ENCODE measurements at places on chromosomes 2 and 18. TPM values are rescaled to one million over a fixed set of nuclear protein-coding genes. Genes with fewer than 3 reads are reported as not detected.

Gene RGPD5
- 19.3 TPM for total RNA-seq

Gene SCN3A
- not detected for total RNA-seq

Gene ACOXL
- total RNA-seq, result 0.34 TPM

Gene CYP1B1
- 25.5 TPM for total RNA-seq

Gene ERICH2
- total RNA-seq, result not detected

Gene EVA1A
- total RNA-seq, result not detected

Gene PDCD1
- 13.1 TPM for total RNA-seq

- no peak for ATAC-seq
Measured at GRCh38 chr18:23243178-23243577, 107.9 kb downstream of the CABLES1 start.

GRCh38 chr2:105385731-105386540 lies 12.9 kb downstream of the FHL2 start:
- ATAC-seq, result no peak

DNA sequence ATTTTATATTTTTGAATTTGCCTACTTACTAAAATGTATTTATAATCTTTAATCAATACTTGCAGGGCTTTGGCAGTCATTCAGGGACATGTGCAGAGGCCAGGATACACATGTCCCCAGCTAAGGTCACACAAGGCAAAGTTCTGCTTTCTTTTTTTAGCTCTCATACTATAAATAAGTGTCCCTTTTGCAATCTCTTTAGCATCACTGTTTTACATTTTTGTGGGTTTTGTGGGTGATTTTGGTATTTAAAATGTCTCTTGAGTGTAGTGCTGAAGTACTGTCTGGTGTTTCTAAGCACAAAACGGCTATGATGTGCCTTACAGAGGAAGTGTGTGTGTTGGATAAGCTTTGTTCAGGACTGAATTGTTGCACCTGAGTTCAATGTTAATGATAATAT lies 309.0 kb upstream of the GULP1 start:
- ATAC-seq, result no peak

DNA sequence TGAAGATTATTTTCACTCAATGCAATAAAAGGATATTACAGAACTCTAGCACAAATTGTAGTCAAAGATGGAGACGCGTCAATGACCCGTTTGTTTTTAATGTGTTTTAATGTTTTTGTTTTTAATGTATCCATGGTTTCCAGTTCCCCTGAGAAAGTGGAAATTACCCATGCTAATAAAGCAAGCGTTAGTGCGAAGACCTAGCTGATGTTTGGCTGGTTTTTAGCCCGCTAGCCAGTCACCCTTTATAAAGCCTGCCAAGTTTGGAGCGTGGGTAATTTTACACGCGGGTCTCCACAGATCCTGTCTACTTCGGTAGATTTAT lies 430 bp upstream of the CHMP1B start:
- peak; percentile 31 for ATAC-seq

GRCh38 chr2:235793163-235793752 lies 299.4 kb downstream of the AGAP1 start:
- no peak for ATAC-seq

- ATAC-seq, result no peak
Measured at GRCh38 chr2:118813601-118814339, 33.7 kb downstream of the EN1 start.

- ATAC-seq, result peak; percentile 12
Measured at GRCh38 chr2:230968921-230969658, 26.8 kb upstream of the SPATA3 start.

GRCh38 chr18:49020129-49020528 lies 69.4 kb upstream of the SMAD7 start:
- no peak for ATAC-seq

DNA sequence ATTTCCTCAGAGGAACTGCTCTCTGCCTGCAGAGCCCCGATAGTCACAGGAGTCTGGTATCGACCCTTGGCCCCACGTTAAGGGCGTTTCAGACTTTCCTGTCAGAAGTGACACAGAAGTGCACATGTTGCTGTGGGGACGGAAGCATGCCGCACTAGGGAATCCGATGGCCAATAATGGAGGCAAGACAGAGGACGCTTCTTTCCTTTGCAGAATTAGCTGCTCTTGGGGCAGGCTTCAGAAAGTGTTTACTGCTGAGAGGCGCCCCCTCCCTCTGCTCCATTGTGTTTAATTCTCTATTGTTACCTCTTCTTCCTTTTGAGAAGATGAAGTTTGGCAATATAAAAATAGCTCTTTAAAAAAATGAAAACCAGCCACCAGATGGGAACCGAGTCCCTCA lies 118.6 kb upstream of the EML6 start:
- no peak for ATAC-seq

GRCh38 chr18:65817178-65817577 lies 66.4 kb downstream of the CDH7 start:
- no peak for ATAC-seq

DNA sequence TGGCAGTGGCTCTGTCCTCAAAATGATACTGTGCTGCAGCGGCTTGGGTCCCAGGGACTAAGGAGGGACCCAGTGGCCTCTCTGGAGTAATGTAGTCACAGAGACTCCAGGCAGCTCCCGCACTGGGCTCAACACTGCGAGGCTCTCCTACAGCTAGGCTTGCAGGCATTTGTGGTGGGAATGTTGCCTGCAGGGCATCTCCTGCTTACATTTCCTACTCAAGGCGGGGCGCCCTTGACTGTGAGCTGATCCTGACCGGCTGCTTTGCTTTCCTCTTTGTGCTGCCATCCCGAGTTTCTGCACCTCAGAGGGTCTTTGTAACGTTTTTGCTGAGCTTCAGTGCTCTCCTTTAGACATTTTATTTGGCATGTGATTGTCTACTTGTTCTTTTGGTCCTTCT lies 177.4 kb upstream of the FN1 start:
- ATAC-seq, result no peak

- no peak for ATAC-seq
Measured at GRCh38 chr2:144629935-144630334, 110.0 kb upstream of the ZEB2 start.

GRCh38 chr2:8587920-8588830 lies 93.7 kb upstream of the ID2 start:
- ATAC-seq, result peak; percentile 34

DNA sequence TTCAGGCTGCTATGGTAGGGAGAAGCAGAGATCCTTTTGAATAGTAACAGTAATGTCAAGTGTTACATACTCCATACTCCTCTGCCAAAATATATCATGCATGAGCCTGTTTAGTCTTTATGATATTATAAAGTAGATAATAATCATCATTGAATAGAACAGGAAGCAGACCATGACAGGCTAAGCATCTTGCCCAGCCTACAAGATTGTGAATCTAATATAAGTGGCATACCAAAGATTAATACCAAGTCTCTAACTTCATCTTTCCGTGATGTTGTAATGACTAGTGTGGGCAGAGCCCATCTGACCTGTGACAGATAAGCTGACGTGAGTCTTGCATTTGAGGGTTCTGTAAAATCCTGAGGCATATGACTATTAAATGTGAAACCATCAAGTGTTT lies 13.1 kb downstream of the NDUFB3 start:
- ATAC-seq, result no peak

- ATAC-seq, result no peak
Measured at GRCh38 chr2:240713928-240714746, 22.5 kb downstream of the AQP12A start.

DNA sequence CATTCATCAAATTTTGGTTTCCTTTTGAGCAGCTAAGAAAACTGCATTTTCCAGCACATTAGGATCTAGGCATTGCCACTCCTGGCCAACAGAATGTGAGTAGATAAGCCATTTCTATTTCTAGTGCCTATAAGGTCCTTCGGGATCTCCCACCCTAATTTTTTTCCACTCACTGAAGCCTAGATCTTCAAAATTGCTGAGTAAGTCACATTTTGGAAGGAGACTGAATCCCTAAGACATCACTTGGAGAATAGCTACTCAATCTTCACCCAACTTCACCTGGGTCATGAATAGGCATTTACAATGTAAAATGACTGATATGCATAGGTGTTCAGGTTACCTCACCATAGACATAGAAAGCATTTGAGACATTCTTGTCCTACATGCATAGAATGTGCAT lies 548.1 kb upstream of the GYPC start:
- ATAC-seq, result no peak

DNA sequence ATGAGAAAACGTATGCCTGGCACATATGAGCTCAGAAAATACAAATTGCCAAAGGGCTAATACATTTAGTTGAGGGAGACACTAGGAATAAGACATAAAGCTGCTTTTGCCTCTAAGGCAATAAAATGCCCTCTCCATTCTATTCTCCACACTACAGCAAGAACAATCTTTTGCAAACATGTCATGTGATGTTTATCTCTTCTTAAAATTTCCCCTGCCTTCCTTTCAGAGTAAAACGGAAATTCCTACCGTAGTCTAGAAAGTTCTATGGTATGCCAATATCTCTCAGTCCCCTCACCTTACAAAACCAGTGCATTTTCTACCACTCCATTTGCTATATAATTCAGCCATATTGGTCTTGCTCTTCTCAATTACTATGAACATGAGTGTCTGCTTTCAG lies 33.1 kb downstream of the C18orf54 start:
- no peak for ATAC-seq

DNA sequence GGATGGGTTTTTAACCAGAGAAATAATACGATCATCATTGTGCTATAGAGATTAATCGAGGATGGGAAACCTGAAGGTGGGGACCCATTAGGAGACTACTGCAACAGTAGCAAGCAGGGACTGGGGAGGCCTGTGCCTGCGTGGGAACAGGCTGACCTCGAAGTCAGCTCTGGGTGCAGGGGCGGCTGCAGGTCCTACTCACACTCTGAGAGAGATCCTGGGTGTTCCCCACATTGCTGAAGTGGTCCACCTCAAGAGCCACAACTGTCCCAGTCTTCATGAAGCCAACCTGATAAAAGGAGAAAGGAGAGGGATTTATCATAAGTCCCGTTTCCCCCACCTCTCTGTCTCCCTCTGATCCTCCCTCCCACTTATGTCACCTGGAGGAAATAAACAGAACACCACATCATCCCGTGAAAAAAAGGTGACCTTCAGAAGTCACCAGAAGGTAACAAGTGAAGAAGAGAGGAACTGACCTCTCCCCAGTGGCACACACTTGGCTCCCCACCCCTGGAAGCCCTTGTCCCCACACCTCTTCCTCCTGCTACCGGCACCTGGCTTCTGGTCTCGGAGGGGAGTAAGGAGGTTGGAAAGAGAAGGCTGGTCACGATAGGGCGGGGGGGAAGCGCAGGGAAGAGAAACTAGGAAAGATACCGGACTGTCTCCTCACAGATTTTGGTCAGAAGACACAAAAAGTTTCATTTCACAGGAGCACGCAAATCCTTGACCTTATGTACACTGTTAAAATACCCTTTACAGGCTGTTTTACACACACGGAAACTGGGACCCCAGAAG lies 50.4 kb downstream of the XDH start:
- ATAC-seq, result no peak

DNA sequence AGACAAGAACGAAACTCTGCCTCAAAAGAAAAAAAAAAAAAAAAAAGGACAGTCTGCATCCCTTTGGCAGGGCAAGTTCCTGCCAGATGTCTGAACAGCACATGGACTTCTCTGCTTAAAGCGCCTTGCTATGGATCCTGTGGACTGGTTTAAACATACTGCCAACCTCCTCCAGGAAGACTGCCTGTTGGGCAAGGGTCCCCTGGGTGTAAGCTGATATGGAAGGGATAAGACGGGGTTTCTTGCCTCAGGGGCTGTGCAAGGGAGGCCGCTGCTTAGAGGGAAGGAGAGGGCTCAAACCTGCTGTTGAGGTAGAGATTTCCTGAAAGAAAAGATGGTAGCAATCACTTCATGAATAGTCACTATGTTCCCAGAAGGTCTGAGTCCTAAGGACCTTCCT lies 22.2 kb downstream of the SKA1 start:
- ATAC-seq, result no peak

DNA sequence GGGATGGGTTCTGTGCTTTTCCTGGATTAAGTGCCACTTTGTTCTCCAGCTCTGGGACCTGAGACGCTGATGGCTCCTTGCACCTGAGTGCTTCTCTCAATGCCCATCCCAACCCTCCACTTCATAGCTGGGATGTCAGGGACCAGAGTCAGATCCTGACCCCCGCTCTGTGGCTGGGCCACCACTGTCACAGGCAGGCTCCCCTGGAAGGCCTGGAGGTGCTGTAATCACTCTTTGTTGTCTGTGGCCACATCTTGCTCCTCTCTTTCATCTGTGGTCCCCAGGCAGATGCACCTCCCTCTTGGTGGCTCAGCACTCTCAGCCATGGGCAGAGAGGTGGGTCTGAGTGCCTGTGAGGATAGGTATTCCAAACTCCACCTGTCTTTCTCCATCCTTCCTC lies 62.4 kb downstream of the CAPN13 start:
- ATAC-seq, result no peak

DNA sequence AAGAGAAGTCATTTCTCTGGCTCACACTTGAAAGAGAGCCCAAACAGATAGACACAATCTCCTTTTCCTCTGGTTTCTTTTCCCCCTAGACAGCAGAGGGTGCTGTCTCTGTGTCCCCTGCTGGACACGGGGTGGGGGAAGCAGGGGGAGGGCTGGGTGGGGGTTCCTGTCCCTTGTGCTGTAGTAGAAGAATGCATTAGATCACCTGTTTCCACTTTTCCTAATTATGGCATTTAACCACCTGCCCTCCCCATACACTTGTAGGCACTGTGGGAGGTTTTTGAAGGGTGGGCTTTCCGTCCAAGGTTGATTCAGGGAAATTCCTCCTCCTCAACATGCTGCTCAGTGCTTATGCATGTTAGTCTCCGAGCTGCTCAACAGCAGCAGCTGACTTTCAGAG lies 206.2 kb upstream of the EPAS1 start:
- no peak for ATAC-seq

DNA sequence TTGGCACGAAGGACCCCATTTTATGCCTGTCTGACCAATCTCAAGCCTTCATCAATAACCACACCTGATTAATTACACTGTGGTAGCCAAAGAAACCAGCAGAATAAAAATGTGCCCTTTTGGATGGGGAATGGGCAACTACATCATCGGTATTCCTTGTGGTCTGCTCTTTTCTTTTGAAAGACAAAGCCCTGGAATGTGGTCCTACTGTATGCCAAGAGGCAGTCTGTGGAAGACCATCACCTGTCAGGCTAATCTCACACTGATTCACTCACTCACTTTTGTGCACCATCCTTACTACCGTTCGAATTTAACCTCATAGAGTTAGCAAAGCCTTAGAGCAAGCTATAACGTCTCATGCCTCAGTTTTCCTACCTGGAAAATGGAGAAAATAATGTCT lies 275.2 kb upstream of the LRRTM1 start:
- ATAC-seq, result no peak

- ATAC-seq, result peak; percentile 82
Measured at GRCh38 chr18:35407871-35408481, 30.8 kb upstream of the ZNF396 start.

DNA sequence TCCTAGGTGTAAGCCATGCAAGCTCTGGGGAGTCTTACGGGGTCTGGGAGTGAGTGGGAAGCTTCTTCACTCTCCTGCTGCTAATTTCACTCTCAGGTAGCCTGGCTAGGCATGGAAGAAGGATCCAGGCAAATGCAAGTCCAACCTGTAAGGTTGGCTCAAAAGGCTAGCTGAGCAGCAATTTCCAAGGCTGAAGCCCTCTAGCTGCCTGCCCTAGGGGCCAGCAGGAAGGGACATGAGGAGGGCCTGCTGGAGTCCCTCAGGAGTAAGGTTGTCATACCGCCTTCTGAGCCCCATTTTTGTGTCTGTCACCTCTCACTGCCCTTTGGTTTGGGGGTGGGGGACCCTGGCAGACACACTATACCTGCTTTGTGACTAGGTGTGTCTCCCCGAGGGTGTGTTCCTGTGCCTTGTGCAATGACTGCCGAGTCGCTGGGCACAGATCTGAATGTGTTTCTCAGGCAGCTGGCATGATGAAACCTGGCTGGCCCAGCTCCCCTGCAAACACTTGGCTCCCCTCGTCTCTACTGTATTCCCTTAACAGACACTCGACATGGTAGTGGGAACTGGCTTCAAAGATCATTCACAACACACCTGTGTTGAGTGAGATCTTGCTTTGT lies 123.9 kb upstream of the FAM136A start:
- ATAC-seq, result no peak

Data from activated T-helper 17 cell treated with anti-CD3 and anti-CD28 coated beads, Interleukin-2, amount 50 U/mL, for 72 hours (primary cell).